ENCODE measurements at places on chromosomes 3 and 15.

DNA sequence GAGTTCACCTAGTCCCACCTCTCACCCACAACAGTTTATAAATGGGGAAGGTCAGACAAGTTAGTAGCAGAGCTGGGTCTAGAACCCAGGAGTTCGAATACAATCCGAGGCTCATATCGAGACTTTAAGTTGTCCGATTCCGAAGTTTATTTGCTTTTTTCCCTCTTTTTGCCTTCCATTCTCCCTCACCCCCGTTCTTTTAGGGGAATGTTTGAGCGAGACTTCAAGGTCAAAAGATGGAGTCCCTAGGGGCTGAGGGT, 7.3 kb downstream of the BCL6 start:
- no peak for DNase-seq

DNA sequence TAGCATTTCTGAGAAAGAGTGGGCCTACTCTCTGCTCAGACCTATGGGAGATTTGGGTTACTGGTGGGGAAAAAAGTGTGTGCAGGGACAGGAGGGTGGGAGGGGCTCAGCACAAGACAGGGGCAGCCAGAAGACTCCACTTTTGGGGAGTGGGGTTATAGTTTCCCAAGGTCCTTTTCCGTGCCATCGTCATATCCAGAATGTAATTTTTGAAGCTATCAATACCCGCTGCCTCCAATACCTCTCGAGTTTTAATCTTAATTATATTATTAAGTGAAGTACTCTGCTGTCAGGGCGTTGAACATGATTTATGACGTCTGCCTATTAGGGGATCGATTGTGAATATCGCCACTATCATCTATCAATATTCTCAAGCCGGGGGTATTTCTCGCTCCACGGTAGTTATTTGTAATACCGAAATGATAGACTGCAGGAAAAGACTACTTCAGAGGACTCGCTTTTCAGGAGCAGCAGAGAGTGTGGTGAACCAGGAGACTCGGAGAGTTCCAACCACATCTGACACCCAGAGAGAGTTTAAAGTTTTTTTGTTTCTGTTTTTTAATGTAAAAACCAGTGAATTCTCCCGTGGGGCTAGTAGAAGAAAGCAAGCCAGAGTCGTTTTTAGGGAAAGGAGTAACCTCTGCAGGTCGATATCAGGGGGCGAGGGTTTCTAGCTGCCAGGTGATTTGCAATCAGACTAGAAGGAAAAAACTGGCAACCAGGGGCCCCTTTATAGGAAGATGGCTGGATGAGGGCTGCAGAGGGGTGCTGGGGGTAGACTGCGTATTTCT, 20.6 kb downstream of the NR2F2 start:
- DNase-seq: no peak

DNA sequence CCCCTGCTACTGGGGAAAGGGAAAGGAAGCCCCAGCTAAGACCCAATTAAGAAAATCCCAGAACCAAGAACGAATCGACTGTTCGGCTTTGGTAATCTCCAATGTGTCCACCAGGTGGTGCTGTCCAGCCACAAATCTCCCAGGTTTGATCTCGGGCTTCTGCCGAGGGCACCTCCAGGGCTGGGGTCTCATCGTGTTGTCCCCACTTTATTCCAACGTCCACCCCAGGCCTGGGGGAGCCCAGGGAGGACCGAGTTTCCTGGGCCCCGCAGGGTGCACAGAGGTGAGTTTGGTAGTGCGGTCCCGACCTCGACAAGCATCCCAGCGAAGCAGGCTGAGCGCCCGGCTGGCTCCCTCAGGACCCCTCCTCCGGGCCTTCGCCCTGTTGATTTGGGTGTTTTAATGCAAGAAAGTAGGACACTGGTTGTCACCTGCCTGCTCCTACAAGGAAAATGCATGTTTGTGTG, 185.1 kb downstream of the GOLGA6L6 start:
- DNase-seq: no peak

- no peak for DNase-seq
Observed at GRCh38 chr3:46549408-46549904, 16.6 kb downstream of the LRRC2 start.

DNA sequence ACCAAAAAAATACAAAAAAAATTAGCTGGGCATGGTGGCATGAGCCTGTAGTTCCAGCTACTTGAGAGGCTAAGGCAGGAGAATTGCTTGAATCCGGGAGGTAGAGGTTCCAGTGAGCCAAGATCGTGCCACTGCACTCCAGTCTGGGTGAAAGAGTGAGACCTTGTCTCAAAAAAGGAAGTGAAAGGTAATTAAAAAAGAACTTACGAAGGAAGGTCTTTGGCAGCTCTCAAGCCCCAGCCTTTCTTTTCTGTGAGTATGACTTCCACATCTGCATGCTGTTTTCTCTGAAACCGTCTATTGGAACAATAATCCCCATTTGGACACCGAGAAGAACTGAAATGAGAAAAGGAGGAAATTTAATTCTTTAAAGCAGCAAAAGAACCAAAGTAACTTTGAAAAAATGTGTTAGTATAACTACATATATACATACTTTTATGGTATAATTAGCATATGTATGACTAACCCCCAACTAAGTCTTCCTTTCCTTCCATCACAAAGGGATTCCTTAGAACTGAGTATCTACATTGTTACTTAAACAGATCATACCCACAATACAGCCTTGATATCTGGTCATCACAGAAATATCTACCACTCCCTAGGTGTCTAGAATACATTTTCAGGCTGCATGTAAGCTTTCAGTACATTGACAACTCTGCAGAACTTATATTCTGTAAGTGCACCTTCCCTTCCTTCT, 50.1 kb downstream of the SETD2 start:
- DNase-seq: no peak

GRCh38 chr3:81624756-81625155, 136.7 kb downstream of the GBE1 start:
- no peak for DNase-seq

- no peak for DNase-seq
Observed at GRCh38 chr15:26623071-26623470, 149.8 kb downstream of the GABRB3 start.

GRCh38 chr15:31049111-31049510, 52.4 kb downstream of the TRPM1 start:
- DNase-seq: no peak

DNA sequence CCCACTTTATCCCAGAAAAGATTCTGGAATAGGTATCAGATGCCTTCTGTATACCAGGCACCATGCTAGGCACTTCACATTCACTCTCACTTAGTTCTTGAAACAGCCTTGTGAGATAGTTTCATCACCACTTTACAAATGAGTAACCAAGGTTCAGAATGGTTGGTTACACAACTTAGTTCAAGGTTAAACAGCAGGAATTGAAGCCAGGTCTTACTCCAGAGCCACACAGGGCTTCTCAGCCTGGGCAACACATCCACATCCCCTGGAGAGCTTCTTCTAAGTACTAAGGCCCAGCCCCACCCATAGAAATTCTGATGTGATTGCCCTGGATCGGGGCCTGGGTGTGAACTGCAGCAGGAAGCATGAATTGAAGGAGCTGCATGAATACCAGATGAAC, 18.6 kb downstream of the WHAMM start:
- no peak for DNase-seq

GRCh38 chr15:73359651-73360050, 9.1 kb downstream of the HCN4 start:
- no peak for DNase-seq

DNA sequence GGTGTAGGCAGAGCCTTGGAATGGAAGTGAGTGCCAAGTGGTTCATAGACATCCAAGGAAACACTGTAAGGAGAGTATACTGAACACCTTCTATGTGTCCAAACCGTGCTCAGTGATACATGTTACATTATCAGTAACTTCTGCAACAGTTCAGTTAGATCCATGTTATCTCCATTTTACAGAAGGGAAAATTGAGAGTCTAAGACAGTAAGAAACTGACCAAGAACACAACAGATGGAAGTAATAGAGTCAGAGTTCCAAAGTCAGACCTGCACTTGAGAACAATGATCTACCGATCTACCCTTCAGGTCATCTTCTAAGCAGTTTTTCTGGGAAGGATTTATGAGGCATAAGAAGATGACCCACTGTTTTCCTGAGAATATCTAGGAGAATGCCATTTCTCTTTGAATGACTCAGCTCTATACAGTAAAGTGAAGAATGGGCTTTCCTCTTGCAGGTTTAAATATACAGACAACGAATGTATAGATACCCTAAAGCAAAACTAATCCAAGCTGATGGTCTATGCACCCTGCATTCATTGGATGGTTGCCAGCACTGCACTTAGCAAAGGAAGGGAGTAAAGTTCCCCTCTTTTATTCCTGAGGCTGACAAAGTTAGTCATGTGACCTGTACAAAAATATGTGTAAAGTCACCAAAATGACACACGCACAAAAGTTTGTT, 604.1 kb upstream of the MDFIC2 start:
- no peak for DNase-seq

DNA sequence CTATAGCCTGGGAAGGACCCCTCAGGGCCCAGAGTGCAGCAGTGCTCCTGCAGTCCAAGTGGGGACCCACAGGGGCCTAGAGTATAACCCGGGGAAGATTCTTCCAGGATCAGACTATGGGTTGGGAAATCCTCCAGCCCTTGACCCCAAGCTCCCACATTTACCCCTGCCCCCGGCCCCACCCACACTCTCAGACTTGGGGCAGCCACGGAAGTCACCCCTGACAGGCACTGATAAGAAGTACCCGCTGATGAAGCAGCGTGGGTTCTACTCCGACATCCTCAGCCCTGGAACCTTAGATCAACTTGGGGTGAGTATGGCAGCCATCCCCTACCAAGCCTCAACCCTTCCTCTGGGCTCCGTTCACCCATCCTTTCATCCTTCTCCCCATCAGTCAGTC, 6.3 kb downstream of the DNAH1 start:
- no peak for DNase-seq

DNA sequence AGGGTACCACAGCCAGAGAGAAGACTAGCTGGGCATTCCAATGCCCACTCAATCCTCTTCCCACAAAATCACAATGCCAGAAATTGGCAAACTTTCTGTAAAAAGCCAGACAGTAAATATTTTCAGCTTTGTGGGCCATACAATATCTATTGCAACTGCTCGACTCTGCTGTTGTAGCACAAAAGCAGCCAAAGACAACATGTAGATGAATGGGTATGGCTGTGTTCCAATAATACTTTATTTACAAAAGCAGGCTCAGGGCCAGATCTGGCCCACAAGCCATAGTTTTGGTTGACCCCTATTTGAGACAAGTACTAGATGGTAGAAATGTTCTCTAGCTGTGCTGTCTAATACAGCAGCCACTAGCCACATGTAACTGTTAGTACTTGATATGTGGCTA, 330.9 kb downstream of the ERC2 start:
- peak; percentile 31 for DNase-seq

GRCh38 chr3:149969940-149970715, 567 bp downstream of the PFN2 start:
- peak; percentile 87 for DNase-seq

- no peak for DNase-seq
Observed at GRCh38 chr15:69783211-69783610, 314.5 kb downstream of the TLE3 start.

DNA sequence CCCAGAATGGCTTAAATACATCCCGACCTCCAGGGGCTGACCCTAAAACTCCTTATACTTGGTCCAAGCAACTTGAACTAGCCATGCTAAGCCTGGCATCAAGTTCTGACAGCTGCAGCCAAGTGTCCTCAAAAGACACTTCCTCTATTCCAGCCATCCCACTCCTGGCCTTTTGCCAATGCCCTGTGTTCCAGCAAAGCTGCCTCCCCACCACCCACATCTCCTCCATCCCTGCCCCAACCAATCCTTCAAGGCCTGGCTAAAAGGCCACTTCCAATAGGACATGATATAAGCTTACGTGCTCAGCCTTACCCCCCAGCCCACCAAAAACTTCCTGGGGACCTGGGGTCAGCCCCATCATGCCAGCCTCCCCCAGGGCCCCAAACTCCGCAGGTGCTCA, 40.9 kb downstream of the SEMA3G start:
- DNase-seq: no peak

DNA sequence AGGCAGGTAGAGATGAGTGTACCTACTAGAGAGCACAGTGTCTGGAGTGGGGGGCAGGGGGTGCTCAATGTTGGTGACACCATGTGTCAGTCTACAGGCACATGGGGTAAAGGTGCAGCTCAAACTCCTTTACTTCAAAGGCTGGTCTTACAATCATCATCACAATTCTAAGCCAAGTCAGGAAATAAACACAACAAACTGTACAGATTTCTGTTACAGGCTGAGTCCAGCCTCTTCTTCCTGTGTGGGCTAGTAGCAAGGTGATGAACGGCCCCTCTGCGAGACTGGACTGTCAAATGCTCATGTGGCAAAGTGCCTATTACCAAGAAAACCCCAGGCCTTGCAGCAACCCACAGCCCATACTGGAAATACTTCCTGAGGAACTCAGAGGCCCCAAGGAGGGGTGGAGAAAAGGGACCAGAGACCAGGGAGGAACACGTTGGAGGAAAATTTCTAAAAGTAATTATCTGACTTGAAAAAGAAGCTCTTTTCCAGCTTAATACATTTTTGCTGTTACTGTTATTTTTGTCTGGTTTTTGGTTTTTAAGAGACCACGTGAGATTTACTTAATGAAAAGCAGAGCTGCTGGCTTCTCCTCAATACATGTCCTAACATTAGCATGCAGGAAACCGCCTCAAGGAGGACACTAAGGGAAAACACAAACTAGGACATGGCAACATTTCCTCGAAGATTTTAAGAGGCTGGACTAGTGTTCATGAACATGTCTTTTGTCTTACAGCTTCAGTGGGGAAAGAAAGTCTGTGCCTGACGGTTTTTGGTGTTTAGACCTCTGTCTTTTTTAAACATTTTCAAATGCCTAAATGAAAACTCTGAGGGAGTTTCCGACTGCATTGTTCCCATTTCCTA, 29.5 kb downstream of the TBC1D2B start:
- no peak for DNase-seq

GRCh38 chr3:196274585-196274984, 12.9 kb downstream of the PCYT1A start:
- DNase-seq: no peak

GRCh38 chr3:7876741-7877297, 624.8 kb upstream of the LMCD1 start:
- no peak for DNase-seq

GRCh38 chr15:43919540-43920253, 92.9 kb downstream of the WDR76 start:
- DNase-seq: no peak

GRCh38 chr3:185744997-185745843, 79.6 kb downstream of the IGF2BP2 start:
- no peak for DNase-seq

- DNase-seq: no peak
Observed at GRCh38 chr3:31456373-31456772, 76.4 kb upstream of the STT3B start.

DNA sequence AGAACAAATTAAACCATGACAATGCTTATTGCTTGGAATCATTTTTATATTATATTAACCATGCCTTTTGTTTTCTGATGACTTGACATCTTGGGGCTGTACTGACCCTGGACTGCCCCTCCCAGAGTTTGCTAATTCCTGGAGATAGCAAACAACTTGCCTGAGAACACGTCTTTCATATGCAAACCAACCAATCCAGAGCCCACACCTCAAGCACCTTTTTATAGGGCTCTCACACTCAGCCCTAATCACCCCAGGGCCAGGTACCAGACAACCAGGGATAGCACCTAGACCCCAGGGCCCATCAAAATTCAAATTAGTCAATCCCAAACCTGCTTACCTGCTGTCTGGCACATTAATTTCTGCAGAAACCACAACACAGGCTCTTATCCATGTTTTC, 36.9 kb downstream of the MRPS11 start:
- DNase-seq: no peak

GRCh38 chr3:63015614-63016309, 140.5 kb upstream of the CADPS start:
- peak; percentile 1 for DNase-seq

- no peak for DNase-seq
Observed at GRCh38 chr3:61832375-61833229, 271.2 kb downstream of the PTPRG start.

- no peak for DNase-seq
Observed at GRCh38 chr15:61853195-61853594, 207.1 kb downstream of the VPS13C start.

All from NCI-H774 (cell line).